ENCODE measurements at places on chromosomes 6 and 20.

DNA sequence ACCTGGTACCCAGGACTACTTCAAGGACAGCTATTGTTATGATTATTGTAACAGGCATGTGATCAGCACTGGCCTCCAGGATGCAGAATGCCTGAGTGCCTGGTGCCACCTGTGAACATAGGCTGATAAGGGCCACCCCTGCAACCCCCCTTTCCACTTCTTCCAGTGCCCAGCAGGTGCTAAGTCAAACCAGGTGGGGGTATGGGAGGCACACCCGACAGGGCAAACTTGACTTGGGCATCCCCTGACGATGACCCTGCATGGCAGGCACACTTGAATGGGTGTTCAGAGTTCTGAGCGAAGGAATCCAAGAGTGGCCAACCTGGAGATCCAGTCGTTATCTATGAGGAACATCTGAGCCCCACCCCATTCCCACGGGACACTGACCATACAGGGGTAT, 3.4 kb downstream of the ADA start:
- no peak for DNase-seq

GRCh38 chr6:158014505-158015187, 33.0 kb downstream of the SYNJ2 start:
- peak; percentile 33 for DNase-seq

DNA sequence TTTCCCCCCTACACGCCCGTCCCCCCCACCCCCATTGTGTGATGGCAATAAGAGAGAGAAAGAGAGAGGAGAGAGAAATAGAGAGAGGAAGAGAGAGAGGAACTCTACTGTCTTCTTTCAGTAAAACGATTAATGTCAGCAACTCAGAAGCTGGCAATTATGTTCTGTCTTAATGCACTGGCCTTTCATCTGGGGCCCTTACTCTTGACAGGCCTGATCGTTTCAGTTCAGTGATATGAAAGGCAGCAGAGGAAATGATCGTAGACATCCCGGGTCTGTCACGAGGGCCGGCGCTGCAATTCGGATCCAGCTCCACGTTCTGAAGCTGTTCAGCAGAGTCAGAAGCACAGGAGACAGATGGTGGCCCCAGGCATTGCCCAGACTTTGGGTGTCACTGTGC, 308.9 kb downstream of the ZNF217 start:
- no peak for DNase-seq

DNA sequence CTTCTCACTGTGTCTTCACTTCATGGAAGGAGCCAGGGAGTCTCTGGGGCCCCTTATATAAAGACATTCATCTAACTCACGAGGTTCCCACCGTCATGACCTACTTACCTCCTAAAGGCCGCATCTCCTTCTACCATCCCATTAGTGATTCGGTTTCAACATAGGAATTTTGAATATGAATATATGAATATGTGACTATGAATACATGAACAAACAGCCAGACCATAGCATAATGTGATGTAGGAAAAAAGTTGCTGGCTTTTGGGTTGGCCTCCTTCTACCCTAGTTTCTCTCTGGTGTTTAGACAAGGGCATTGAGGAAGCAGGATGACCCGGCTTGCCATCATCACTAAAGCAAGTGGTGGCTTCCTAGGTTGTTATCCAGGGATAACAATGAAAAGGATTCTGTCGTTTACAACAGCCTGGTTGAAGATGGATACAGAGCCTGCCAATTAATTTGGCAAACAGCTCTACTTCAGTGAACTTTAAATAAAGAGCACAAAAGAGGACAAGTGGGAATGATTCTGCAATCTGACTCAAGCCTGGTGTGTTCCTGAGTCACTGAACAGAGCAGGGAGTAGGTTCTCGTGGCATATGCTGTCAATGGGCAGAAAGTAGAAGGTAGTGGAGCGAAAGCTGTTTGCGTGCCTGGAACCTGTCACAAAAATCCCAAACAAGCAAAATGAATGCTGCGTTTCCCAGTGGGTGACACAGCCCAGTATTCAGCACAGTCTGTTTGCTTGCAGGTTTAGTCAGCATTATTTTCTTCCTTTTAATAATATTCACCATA, 44.0 kb upstream of the DOK5 start:
- no peak for DNase-seq
